ENCODE measurements at places on chromosomes 1 and 21.

DNA sequence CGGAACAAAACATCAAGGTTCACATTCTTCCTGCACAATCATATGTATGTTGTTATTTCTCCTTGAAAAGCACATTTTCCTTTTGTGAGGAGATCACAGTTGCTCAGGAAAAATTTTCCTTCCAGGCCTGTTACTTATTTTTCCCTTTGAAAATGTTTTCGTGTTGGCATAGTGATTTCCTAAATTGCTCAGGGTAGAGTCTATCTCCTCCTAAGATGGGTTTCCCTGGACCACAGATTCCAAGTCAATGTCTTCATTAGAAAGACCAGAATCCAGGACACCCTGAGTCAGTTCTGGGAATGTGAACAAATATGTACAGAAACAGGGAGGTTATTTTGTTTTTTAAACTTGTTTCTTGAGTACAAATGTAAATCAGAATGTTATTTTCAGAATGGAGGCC, 94.3 kb upstream of the C1orf105 start:
- no peak for DNase-seq

GRCh38 chr1:97414682-97415312, 506.0 kb downstream of the DPYD start:
- no peak for DNase-seq

DNA sequence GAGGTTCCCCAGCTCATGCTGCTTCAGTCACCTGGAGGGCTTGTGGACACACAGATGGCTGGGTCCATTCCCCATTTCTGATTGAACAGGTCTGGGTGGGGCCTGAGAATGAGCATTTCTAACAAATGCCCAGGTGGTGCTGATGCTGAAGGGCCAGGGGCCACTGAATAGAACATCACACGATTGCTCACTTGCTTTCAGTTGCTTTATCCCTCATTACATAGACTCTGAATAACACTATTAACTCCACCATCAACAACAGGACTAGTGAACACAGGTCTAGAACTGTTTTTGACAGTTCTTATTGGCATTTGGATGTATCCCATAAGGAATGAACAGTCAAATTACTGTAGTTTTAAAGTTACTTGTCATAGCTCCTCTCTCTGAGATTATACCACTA, 12.1 kb downstream of the TRAPPC10 start:
- DNase-seq, result no peak

DNA sequence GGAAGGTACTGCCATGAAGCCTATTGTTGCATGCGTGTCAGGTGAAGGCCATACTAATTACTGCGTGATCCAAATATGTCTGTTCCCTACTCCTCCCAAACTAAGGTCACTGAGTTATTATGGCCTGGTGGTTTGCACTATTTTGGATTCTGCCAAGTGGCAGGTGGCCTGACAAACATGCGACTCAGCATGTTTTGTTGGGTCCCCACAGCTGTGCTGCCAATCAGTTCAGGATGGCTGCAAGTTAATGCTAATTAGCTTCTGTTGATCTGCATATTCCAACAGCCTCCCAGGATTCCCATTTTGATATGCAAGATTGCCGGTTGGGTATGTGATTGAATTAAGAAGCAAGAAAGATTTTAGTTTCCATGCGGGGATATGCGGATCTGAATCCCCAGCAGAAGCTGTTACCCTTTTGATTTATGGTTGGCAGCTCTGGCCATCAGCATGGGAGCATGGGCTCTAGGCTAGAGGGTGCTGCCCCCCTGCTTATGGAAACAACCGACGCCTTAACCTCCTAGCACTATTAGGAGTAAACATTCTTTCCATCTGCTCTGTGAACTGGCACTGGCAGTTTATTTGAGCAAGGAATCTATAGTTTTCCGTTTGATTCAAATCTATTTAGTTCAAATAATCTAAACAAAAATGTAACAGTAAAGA, 429.8 kb upstream of the C1orf87 start:
- no peak for DNase-seq

- DNase-seq, result no peak
Observed at GRCh38 chr1:29136391-29136915, 12.8 kb upstream of the TMEM200B start.

- no peak for DNase-seq
Observed at GRCh38 chr1:108601708-108602410, 42.0 kb downstream of the EEIG2 start.

DNA sequence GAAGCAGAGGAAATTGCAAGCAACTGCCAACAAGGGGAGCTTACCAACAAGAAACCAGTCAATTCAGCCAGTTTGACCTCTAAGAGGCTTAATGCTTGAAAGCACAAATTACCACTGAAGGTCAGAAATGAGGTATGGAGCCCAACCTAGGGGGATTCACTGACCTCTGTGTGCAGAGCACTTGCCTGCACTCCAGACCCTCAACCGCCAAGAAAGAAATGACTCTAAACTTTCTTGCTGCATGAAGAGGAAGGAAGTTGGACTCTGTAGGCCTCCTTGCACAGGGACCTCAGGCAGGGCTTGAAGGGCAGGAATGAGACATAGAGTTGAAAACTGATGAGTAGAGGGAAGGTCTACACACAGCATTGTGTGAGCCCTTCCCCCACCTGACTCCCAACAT, 10.0 kb downstream of the ARMH1 start:
- DNase-seq, result no peak

DNA sequence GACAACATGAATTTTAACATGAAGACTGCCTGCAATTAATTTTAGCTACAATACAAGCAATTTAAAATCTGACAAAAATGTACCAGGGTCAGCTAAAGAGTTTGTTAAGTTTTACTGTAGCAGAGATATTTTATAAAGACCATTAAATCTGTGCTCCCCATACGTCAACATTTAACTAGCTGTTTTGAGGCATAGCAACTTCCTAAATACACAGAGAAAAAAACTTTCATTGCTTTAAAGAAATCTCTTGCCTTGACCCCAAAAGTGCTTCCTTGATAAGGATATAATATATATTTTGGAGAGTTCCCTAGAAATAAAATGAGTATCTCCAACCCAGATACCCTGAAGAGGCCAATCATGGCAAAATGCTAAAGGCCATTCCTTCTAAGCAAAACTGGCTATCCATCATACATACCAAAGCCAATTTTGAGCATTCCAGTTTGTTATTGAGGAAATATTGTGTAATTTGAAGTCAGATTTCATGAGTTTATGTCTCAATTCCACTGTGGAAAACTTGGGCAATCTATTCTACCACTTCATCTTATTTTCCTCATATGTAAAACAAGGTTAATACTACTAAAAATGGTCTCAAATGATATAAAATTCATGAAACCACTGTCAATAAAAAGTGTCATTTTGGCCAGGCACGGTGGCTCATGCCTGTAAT, 19.1 kb downstream of the ASPM start:
- DNase-seq, result no peak

DNA sequence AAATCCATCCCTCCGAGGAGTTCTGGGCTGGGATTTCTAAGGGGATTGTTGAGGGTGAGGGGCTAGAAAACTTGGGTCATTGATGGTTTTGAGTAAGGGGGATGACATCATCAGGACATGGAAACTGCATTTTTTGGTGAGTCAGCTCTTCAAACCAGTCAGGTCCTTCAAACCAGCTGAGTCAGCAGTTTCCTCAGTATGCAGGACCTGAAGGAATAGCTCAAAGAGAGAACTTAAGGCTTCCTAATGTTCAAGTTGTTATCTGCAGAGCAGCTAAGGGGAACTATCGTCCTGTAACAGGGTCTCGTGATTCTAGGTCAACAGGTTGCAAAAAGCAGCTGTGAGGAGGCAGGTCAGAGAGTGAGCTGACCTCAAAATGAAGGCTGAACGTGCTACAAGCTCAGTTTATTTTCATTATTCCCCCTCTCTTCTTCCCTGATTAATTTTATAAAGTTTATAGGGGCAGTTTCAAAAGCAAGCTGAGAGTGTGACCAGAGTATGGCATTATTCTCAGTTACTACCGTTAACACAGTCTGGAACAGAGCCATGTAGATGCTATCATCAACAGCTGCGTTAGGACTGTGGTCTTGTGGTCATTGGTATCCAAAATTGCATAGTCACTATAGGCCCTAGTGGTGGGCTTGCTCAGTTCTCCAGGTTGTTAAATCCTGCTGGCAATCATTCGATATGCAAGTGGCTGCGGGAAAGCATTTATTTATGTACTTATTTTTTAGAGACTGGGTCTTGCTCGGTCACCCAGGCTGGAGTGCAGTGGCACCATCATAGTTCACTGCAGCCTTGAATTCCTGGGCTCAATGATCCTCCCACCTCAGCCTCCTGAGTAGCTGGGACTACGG, 10.7 kb upstream of the SDC3 start:
- no peak for DNase-seq

DNA sequence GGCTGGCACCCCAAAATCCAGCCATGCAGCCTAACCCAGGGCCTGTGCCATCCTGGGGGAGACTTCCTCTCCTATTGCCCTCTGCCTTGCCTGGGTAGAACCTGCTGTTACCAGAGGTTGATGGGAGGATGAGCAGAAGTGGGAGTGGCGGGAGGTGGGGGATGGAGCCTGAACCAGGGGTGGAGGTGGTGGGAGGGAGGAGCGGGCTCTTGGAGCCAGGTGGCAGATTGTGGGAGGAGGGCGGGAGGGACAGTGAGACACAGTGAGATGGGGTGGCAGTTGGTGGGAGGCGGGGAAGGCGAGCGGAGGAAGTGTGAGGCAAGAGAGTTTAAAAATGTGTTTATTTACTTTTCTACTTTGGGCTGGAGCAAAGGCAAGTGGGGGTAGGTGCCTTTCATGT, 87.3 kb downstream of the KCNJ6 start:
- DNase-seq, result no peak

- DNase-seq, result no peak
Observed at GRCh38 chr1:56425494-56426037, 153.8 kb downstream of the PLPP3 start.

GRCh38 chr1:224626042-224626441, 9.9 kb downstream of the CNIH3 start:
- DNase-seq, result peak; percentile 74

DNA sequence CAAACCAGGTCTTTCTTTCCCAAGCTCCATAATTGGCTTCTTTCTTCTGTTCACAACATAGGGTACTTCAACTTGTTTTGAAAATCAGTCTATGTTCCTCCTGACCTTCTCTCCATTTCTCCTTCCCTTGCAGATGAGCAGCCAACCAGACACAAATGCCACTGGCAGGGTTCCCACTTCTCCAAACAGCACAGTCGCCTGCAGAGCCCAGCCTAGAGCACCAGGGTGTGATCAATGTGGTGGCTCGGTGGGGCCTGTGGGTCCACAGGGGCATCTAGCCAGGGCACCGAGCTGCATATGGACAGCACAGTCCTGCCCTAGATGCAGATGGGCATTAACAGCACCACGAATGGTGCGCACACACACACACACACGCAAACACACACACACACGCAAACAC, 112.8 kb downstream of the NPHP4 start:
- no peak for DNase-seq

DNA sequence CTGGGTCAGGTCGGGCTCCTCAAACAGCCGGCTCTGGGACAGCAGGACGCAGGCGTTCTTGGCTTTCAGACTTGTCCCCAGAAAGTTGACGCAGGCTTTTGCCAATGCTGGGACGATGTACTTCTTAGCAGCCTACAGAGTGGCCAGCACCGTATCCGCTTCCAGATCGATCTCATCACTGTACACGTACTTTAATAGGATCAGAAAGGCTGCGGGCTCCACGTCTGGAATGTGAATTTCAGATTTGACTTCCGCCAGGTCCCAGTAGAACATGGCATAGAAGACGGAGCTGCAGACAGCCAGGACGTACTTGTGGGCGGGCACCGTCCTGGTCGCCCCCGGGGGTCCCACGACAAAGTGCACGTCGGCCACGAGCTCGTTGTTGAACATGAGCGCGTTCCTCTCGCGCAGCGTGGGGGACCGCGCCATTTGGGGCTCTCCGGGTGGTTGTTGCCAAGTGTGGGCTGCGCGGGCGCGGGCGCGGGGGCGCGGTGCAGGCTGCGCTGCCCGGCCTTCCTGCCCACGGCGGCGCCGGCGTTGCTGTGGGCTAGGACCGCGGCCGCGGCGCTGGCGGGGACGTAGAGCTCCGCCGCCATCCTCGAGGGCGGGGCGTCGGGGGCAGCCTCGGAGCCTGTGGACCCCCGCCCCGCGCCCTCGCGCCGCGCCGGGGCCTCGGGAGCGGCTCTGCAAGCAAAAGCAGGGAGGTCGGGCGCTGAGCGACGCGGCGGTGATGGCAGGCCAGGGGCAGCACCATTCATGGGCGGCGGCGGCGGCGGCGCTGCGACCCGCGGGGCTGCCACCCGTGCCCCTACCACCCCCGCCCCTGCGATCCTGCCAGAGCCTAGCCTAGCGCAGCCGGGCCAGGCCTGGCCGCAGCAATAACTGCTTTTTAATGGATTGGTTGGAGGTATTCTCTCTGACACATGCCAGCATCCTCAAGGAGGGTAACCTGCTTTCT, 10.6 kb downstream of the CNR2 start:
- no peak for DNase-seq

DNA sequence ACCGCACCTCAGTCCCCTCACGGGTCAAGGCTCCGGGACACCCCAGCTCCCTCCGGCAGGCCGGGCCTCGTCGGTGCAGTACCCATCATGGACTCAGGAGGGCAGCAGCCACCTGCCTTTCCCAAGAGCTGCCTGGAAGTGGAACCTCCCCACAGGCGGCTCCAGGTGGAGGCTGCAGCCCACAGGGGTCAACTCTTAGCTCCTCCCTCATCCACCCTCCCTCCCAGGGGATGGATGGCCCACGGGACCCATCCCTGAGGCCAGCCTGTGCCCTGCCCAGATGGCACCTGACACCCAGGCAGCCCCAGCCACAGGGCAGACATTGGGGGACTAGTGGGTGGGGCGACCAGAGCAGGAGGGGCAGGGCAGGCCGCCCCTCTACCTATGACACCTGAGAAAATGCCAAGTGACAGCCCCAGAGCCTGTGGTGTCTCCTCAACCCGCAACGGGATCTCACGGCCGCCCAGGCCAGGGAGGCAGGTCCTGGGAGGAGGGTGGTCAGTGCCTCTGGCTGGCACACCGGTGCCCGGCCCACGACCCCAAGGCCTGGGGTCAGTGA, 1.2 kb upstream of the ARHGEF16 start:
- DNase-seq, result peak; percentile 88

DNA sequence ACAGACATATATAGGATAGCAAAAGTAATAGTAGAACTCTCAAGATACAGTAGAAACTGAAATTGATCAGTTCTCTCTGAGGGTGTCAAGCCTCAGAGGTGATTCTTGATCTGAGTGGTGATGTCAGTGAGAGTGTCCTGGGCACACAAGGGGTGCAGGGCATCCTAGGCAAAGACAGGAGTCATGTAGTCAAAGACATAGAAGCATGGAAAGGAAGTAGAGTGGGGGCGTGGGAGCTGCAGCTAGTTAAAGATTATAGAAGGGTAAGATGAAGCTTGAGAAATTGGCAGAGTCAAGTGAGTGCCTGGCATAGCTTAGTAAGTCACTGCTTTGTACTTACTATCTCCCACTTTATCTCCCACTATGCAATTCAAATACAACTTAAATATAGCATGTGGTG, 22.8 kb downstream of the CDC7 start:
- no peak for DNase-seq

DNA sequence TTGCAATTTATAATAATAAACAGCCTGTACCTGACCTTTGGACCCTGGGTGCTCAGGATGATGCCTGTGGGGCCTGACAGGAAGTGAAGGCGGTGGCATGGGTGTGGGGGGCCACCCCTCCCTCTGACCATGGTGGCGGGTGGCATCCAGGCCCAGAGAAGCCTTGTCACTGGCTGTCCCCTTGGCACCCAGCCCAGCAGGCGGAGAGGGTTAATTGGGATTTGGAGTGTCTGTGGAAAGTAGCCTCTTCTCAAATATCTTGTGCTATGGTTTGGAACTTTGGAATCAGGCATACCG, 20.5 kb downstream of the SOX13 start:
- no peak for DNase-seq

GRCh38 chr1:60059468-60059867, 14.1 kb downstream of the C1orf87 start:
- no peak for DNase-seq

GRCh38 chr21:26837539-26837938, 7.7 kb downstream of the ADAMTS1 start:
- DNase-seq, result no peak

Data from hepatic stellate cell (primary cell).